Small intestine (tissue), 16 donors: ENCODE measurements at places on chromosomes 13 and 19. TPM values are rescaled to one million over a fixed set of nuclear protein-coding genes. Genes with fewer than 3 reads are reported as not detected.

Gene LRRC63
- 0.03 TPM for polyA plus RNA-seq

Gene CYP2A7
- polyA plus RNA-seq, result not detected

Gene TICAM1
- polyA plus RNA-seq, result 14.3 TPM

Gene PEX11G
- polyA plus RNA-seq, result 9.5 TPM

Gene ATP1A3
- not detected for polyA plus RNA-seq

DNA sequence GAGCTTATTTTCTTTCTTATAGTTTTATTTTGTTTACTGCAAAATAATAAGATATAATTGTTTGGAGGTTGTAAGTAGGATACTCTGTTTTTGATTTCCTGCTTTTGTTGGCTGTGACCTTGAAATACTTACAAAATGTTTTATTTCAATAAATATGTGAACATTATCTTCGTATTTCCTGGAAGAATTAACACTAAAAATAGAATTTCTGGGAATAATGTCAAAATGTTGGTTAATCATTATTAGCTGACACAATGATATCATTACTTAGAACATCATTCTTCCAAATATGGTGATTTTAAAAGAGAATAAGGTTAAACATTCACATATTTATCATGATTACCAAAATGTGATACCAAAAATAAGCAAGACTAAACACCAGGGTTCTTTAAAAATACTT, 1148.6 kb upstream of the PRR20A start:
- DNase-seq, result no peak

GRCh38 chr19:246551-246950, 44.7 kb downstream of the PLPP2 start:
- no peak for DNase-seq

- DNase-seq, result no peak
These were observed 63.6 kb downstream of the RGCC start for GRCh38 chr13:41520660-41521630.

GRCh38 chr13:84684048-84684662, 801.9 kb upstream of the SLITRK1 start:
- peak; percentile 63 for DNase-seq

- peak; percentile 98 for DNase-seq
These were observed 9.7 kb upstream of the LYPD3 start for GRCh38 chr19:43474986-43475705.

DNA sequence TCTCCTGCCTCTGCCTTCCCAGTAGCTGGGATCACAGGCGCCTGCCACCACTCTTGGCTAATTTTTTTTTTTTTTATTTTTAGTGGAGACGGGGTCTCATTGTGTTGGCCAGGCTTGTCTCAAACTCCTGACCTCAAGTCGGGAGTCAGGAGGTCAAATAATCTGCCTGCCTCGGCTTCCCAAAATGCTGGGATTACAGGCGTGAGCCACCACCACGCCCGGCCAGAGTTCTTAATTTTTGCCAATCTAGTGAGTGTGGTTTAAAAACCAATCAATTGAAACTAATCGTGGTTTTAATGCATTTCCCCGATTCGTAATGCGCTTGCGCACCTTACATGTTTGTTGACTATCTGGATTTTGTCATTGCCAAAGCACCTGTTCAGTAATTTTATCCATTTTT, 37.0 kb downstream of the SKA3 start:
- no peak for DNase-seq

DNA sequence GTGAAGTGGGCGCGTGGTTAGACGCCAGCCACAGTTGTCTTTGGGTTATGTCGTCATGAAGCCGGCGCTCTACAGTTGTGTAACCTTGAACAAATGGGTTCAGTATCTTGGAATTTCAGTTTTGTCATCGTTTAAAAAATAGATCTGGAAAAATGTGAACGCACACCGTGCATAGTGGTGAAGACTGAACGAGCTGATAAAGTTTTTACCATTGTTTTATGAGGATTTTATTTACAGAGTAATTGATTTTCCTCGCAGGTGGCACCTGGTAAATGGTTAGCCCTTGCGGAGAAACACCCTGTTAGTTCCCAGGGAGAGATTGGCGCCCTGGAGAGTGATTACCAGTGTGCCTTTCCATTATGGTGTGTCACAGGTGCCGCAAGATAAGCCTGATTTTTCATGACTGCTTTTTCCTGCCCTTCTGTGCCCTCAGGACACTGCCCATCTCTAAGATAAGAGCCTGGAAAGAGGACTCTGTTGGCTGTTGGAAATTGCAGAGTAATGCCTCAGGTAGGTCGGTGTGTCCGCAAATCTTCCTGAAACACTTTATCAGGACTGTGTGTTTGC, 577 bp downstream of the ZNF181 start:
- peak; percentile 77 for DNase-seq

DNA sequence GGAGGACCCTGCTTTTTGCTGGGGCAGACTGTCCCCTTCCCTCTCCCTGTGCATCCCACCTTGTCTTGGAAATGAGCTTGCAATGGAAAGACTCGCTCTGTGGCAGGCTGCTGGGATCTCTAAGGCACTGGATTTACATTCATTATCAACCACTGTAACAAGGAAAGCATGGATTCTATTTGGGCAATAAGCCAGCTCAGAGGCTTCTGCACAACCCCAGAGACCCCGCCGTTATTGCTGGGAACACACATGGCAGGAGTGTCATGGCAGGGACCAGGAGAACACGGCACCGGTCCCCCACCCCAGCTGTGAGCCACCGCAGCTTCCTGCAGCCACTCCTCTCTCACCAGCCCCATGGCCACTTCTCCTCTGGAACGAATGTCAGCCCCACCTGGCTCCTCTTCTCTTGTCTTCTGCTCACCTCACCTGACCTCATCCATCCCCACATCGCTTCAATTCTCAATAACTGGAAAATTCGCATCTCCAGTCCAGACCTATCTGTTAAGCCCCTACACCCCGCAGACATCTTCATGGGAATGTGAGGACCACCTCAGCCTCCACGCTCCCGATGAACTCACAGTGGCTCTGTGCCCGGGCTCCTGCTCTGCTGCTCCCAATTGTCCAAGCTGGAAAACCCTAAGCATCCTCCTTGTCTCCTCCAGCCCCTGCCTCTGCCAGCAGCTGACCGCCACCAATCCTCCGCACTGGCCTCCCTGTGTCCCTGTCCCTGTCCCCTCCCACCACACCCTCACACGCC, 181.5 kb downstream of the USP12 start:
- no peak for DNase-seq

- DNase-seq, result no peak
These were observed 12.5 kb downstream of the AP1M1 start for GRCh38 chr19:16210168-16210567.

DNA sequence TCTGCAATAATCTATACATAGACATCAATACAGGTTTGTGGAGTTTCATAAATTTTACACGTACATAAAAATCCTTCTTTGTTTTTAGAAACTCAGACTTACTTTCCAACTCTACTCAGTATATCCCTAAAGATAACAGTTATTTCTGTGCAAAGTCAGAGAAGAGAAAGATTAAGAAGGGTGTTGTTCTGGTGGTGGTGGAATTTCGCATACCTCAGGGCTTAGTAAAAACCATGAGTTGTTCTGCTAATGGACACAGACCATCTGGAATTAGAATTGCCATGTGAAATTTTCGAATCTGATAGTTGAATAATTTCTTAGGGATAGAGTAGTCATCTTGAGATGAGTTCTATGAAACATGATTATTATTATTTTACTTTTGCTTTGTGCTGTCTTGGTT, 102.7 kb downstream of the ZAR1L start:
- no peak for DNase-seq
